ENCODE measurements at places on chromosomes 6 and 20. TPM values are rescaled to one million over a fixed set of nuclear protein-coding genes. Genes with fewer than 3 reads are reported as not detected.

- peaks cover 46% of the 10 kb centered on the region for H3K36me3 ChIP-seq
- H3K4me3 ChIP-seq, result no peak overlapping the region
- no peak overlapping the region for H3K27ac ChIP-seq
- H3K4me1 ChIP-seq, result peaks cover 3% of the 10 kb centered on the region
Measured at GRCh38 chr20:45810191-45810970, 2.1 kb upstream of the UBE2C start.

DNA sequence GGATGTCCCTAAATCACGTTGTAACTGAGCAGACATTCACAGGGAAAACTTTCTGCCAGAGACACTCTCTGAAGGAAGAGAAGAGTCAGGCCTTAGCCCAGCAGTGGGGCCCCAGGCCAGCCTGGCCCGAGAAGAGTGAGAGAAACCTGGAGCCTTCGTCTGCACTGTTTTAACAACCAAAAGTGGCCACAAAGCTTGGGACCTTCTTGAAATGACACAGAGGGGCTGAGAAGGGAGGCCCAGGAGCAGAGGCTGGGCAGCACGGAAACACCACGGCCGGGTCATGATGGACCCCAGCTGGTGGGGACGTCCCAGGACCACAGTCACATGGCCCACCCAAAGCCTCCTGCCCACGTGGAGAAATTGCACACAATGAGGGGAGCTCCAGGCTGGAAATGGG lies 126.8 kb upstream of the THBS2 start:
- H3K4me1 ChIP-seq, result no peaks in the 10 kb centered on the region
- DNase-seq, result peak; percentile 27
- no peaks in the 10 kb centered on the region for H3K27me3 ChIP-seq
- H3K4me3 ChIP-seq, result no peak overlapping the region

PGC gene
- total RNA-seq, result not detected

SLC16A10 gene
- 16.7 TPM for total RNA-seq

MATN4 gene
- total RNA-seq, result not detected

PCED1A gene
- total RNA-seq, result 13.4 TPM

GRCh38 chr6:72464791-72465691 lies 156.8 kb upstream of the KCNQ5 start:
- DNase-seq, result no peak
- no peak overlapping the region for H3K27ac ChIP-seq
- H3K36me3 ChIP-seq, result no peaks in the 10 kb centered on the region
- H3K4me3 ChIP-seq, result no peak overlapping the region

- no peak for DNase-seq
- H3K27me3 ChIP-seq, result no peaks in the 10 kb centered on the region
- H3K4me3 ChIP-seq, result no peak overlapping the region
- H3K27ac ChIP-seq, result no peak overlapping the region
- peaks cover 2% of the 10 kb centered on the region for H3K36me3 ChIP-seq
- peaks cover 22% of the 10 kb centered on the region for H3K4me1 ChIP-seq
Measured at GRCh38 chr6:11214084-11214833, 18.2 kb downstream of the NEDD9 start.

- H3K36me3 ChIP-seq, result peaks cover 1% of the 10 kb centered on the region
- H3K4me3 ChIP-seq, result no peak overlapping the region
- H3K4me1 ChIP-seq, result no peaks in the 10 kb centered on the region
- H3K27ac ChIP-seq, result no peak overlapping the region
- no peak for DNase-seq
Measured at GRCh38 chr6:16547587-16547986, 213.7 kb downstream of the ATXN1 start.

DNA sequence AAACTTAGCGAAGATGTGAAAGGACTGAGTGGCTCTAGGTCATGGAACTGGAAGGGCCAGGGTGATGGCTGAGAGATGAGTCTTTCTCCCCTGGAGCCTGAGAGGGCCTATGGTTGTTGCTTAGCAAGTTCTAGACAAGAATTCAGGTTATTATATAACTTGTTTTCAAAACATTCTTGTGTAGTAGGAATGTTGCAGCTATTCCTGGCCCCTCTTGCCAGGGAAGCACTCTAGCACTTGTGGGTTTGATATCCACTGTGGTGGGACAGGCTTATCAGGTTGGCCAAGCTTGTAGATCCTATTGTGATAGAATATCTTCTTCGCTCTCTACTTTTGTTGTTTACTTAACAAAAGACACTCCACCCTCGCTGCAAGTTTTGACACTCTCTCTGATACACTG lies 211.8 kb upstream of the CITED2 start:
- DNase-seq, result no peak
- H3K27ac ChIP-seq, result no peak overlapping the region
- H3K27me3 ChIP-seq, result no peaks in the 10 kb centered on the region
- H3K36me3 ChIP-seq, result no peaks in the 10 kb centered on the region

GRCh38 chr6:16741112-16742016 lies 19.9 kb downstream of the ATXN1 start:
- H3K4me1 ChIP-seq, result peaks cover 3% of the 10 kb centered on the region
- no peak overlapping the region for H3K27ac ChIP-seq
- no peak overlapping the region for H3K4me3 ChIP-seq
- no peaks in the 10 kb centered on the region for H3K27me3 ChIP-seq
- no peak for DNase-seq
